ENCODE measurements at places on chromosomes 6 and 20.

GRCh38 chr6:85983032-85983659 is 340.5 kb upstream of the SYNCRIP start:
- DNase-seq, result no peak

DNA sequence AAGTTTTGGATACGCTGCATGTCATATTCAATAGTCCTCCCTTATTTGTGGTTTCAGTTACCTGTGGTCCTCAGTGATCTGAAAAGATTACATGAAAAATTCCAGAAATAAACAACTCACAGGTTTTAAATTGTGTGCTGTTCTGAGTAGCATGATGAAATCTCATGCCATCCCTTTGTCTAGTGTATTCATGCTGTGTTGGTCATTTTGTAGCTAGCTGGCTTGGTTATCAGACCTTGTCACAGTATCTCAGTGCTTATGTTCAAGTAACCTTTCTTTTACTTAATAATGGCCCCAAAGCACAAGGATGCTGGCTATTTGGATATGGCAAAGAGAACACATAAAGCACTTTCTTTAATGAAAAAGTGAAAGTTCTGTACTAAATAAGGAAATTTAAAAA is 78.3 kb downstream of the FUT9 start:
- DNase-seq, result no peak

- DNase-seq, result no peak
Measured at GRCh38 chr6:77034161-77034560, 429.1 kb downstream of the HTR1B start.

GRCh38 chr6:16437984-16438383 is 199.6 kb downstream of the GMPR start:
- peak; percentile 41 for DNase-seq

GRCh38 chr6:6634735-6635075 is 46.2 kb downstream of the LY86 start:
- no peak for DNase-seq

DNA sequence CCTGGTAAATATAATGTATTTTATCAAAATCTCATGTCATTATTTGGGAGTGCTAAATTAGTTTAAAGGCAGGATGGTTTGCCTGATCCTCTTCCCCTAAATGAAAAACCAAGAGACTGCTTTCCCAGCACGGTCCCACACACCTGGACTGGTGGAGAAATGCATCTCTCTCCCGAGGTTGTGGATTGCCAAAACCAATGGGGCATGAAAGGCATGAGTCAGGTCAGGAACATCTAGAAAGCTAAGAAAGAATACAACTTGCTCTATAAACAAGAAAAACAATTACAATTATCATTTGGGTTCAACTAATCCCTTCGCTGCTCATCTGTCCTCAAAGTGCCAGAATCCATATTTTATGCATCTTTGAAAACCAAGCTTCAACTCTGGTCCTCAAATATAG is 308.3 kb upstream of the IRAK1BP1 start:
- DNase-seq, result no peak

- DNase-seq, result no peak
Measured at GRCh38 chr6:3997177-3997770, 81.7 kb downstream of the FAM217A start.

- no peak for DNase-seq
Measured at GRCh38 chr20:48826069-48826468, 1.7 kb downstream of the PREX1 start.

- no peak for DNase-seq
Measured at GRCh38 chr20:1881240-1881835, 13.9 kb upstream of the SIRPA start.

GRCh38 chr6:159212525-159213280 is 43.5 kb downstream of the FNDC1 start:
- DNase-seq, result no peak

GRCh38 chr6:139164001-139164400 is 29.1 kb downstream of the HECA start:
- peak; percentile 21 for DNase-seq

GRCh38 chr6:41688256-41688965 is 47.0 kb downstream of the TFEB start:
- no peak for DNase-seq

DNA sequence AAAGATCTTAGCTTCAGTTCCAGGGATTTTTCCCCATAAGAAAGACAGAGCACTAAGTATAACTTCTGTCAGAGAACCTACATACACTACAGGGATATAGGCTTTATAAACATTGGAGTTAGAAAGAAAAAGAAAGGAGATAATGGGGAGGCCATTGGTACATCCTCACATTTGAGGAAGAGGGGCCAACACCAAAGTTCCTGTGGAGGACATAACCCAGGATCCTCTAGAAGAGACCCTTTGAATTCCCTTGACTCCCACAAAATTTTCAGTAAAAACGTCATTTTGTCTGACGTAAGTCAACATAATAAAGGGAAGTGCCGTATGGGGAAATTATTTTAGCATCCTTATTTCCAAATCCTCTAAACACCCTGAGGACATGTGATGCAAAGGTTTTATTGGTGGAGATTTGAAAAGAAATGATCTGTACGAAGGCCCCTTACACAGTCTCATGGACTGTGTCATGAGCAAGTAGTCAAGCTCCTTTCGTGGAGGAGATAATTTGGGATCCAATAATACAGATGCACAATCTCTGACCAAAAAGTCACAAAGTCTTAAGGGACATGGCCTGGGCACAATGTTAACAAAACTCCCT is 33.2 kb downstream of the HLA-DRA start:
- no peak for DNase-seq
